ENCODE measurements at places on chromosomes 13 and 19.

GRCh38 chr19:8578642-8579265 lies 1.5 kb upstream of the MYO1F start:
- peak; percentile 92 for DNase-seq

- DNase-seq: no peak
Observed at GRCh38 chr19:800360-801029, 3.2 kb downstream of the PTBP1 start.

DNA sequence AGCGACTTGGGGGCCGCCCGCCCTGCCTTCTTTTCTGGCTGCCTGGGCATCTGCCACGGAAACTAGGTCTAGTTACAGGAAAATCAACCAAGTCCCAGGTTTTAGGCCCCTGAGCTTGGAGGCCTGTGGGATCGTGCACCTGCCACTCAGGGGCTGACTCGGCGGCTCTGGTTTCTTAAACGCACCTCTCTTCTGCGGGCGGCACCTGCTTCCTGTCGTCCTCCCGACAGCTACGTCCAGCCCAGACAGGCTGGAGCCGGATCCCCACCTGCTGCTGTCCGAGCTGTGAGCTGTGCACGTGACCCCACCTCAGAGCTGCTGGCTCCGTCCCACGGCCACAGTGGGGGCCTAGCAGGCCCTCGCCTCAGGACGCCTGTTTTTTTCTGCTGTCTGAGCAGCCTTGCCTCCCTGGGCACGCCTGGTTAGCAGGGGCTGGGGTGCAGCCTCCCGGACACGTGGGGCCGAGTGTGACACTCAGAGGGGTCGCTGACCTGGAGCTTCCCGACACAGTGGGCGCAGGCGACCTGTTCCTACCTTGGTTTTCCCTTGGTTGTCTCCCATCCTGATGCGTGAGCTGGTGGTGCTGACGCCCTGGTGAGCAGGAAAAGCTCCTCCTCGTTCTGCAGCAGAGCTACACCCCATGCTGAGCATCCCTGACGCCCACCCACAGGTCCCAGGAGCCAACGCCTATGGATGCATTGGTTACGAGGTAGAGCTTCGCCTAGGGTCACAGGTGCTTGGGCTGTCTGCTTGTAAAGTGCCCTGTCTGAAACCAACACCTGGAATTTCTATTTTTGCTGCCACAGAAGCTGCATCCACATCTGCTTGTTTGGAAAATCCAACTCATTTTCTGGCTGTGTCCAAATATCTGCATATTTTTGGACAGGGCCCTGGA lies 17.5 kb downstream of the TMEM255B start:
- DNase-seq: no peak

DNA sequence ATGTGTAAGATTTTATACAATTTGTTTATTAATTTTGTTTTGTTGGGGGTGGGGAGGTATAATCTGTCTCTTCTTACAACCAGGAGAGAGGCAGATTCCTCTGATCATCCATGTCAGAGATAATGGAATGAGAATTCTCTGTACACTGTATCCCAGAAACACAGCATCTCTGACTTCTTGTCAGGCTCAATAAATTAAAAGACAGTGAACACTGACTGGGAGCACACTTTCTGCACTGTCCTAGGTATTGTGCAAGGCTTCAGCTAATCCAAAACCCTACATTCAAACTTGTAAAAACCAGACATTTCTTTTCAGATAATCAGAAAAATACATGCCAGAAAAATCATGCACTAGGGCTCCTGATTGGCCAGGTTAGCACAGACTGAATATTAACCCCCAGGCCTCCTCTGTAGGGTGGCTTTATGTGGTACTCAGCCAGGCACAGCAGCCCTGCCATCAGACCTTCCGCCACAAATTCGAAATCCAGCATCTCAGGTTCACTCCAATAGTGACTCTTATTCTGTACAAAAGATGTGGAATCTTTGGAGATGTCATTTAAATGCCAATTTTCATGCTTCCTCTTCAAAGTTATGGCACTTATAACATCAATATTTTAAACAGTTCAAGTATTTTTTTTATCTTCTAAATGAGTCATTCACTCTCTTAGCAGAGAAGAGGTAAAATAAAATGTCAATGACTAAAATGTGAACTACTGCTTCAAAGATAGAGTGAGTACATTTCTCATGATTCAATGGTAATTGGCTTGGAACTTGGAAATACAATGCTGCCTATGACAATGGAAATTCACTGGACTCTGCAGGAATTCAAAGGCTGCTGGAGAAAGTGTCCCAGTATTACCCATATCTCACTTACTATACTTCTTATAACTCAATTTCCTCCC lies 211.5 kb downstream of the KLF12 start:
- DNase-seq: no peak

- DNase-seq: no peak
Observed at GRCh38 chr13:75986818-75987217, 350.7 kb downstream of the LMO7 start.

GRCh38 chr13:98345107-98345935 lies 168.3 kb upstream of the RNF113B start:
- peak; percentile 5 for DNase-seq

DNA sequence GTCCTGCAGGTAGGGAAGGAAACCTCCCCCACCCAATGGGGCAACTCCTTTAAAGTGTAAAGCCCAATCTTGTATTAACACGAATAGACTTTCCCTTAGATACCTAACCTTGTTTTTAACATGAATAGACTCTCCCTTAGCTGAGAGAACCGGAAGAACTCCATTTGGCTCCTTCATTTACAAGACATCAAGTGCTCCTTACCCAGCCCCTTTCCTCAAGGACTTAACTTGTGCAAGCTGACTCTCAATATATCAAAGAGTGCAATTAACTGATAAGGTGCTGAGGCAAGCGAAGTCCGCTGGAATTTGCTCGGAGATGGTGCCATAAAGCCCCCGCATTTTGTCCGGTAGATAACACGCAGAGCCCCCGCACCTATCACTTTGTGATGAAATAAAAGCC lies 9.9 kb upstream of the ZNF90 start:
- DNase-seq: no peak

GRCh38 chr13:111625526-111626315 lies 305.3 kb downstream of the TEX29 start:
- DNase-seq: no peak

- DNase-seq: peak; percentile 29
Observed at GRCh38 chr19:45632468-45633196, 6.6 kb downstream of the EML2 start.

GRCh38 chr13:26914624-26915023 lies 154.0 kb upstream of the GPR12 start:
- DNase-seq: no peak

GRCh38 chr19:38743394-38744297 lies 628 bp downstream of the CAPN12 start:
- DNase-seq: no peak

DNA sequence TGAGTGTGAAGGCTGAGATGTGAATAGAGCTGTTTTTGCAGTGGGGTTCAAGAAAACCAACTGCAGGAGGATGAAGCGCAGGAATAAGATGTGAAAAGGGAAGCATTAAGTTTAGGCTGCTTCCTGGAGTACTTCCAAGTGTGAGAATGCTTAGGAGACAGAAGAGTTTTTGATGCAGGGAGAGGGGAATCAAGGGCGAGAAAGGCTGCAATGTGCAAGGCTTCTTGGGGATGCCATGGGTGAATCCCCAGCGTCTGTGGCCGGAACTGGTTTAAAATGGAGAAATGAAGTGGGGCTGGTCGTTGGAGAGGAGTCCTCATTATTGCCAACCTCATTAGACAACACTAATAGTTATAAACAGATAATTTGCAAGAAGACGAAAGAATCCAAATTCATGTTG lies 764.9 kb downstream of the LIG4 start:
- DNase-seq: no peak

- DNase-seq: no peak
Observed at GRCh38 chr13:44622708-44623107, 46.6 kb upstream of the TSC22D1 start.

- DNase-seq: no peak
Observed at GRCh38 chr19:17255150-17255621, 9.4 kb downstream of the USHBP1 start.

GRCh38 chr13:41981951-41982715 lies 21.2 kb upstream of the VWA8 start:
- no peak for DNase-seq

DNA sequence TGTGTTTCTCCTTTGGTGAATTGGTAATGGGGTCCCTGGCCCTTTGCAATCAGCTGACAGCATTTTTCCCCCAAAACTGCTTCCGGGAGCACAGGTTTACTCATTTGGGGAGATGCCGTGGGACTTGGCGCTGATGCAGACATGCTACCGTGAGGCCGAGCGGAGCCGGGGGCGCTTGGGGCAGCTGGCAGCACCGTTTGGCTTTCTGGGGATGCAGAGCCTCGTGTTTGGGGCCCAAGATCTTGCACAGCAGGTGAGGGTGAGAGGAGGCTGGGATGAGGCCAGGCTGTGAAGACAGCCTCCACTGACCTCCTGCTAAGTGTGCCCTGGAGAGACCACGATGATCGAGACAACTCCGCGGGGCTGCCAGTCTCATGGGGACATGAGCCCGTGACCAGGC lies 13.4 kb upstream of the COLGALT1 start:
- DNase-seq: no peak

All from CD4-positive, alpha-beta T cell treated with Interleukin-17A for 4 hours (primary cell).